ENCODE measurements at places on chromosomes 2 and 18. TPM values are rescaled to one million over a fixed set of nuclear protein-coding genes. Genes with fewer than 3 reads are reported as not detected.
A peak's percentile ranks its signal among the peaks of the same experiment; 100 is the strongest.

- no peak for DNase-seq
These were observed 490.5 kb downstream of the TNS1 start for GRCh38 chr2:217512259-217512658.

The CHRNG gene
- 19.5 TPM for total RNA-seq

DNA sequence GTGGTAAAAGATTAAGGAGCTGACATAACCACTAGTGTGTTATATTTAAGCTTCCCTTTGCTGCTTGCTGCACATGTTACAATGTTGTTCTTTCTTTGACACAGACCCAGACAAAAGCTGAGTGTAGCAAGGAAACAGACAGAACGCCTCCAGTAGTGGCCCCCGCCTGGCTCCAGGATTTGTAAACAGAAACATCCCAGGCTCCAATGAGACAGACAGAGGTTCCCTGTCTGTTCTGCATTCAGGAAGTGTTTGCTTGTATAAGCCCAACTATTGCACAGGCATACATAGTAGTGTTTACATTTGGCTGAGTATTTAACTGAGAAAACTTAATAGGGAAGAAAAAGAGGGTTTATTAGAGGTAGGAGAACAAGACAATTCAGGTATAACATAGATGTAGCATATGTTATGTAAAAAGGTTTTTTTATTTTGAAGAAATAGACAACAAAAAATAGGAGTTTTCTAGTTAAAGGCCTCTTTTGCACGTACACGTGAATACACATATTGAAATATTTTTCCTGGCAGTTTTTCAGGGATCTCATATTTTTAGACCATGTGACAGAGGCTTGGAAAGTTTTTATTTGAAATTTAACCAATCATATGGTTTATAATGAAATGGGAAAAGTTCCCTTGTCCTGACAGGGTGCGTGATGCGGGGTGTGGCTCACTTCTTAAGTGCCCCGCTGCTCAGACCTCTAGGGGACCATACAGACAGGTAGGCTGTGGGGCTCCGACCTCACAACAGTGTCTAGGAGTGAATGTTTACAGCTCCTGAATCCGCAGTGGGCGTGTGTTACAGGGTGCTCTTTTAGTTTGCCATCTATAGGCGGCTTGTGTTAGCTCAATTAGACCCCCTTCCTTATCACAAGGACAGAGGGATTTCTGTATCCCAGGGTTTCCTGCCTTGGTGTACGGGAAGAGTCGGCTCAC is 118.4 kb downstream of the BMPR2 start:
- peak; percentile 84 for DNase-seq

GRCh38 chr18:54149078-54149697 is 75.3 kb downstream of the MBD2 start:
- DNase-seq, result no peak

DNA sequence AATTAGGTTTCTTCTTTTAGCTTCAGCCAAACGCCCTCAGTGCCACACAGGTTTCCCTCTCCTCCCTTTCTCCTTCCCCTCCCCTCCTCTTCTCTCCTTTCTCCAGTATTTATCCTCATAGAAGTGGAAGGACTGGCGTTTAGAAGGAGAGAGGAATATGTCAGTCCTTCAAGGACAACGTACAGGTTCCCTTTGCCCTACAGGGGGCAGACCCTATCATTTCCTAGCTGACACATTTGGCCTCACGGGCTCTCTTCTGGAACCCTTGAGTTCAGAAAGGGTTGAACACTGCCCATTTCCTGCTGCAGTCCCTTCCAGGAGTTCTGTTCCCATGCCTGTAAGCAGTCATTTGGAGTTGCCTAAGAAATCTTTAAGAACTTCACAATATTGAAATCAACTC is 46.1 kb downstream of the CDCA7 start:
- DNase-seq, result peak; percentile 35

The MGAT4A gene
- 19.0 TPM for total RNA-seq

- peak; percentile 35 for DNase-seq
These were observed 73.1 kb downstream of the RTP5 start for GRCh38 chr2:241942416-241943208.

DNA sequence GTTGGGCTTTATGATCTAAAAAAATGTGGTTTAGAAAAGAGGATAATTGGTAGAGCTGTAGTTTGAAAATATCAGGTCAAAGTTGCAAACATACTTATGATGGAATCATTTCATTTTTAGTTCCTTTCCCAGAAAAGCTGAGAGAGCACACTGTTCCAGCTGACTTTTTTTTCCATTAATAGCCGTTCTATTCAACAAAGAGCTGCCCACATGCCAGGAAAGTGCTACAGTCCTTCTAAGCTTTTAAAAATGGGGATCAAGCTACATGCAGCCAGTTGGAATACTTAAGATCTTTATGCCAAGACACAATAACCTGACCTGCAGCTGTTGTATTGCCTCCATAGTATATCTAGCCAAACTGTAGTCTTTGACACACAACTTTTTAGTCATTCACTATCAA is 111.5 kb downstream of the GALNT3 start:
- DNase-seq, result peak; percentile 84

DNA sequence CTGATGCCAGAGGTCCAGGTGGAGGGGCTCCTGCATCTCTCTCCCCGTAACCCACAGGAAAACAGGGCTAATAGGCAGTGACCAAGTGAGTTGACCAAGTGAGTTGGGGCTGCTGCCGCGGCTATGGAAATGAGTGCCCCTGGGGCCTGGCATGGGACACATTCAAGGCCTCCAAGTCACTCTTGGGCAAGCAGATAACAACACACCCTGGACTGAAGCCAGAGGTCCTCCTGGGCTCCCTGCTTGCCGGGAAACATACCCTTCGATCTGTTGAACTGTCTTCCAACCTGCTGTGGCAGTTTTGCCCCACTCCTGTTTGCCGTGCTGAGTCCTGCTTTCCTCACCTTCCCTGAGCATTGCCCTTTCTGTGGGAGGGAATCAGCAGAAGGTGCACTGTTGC is 89.2 kb downstream of the LIPG start:
- DNase-seq, result no peak

DNA sequence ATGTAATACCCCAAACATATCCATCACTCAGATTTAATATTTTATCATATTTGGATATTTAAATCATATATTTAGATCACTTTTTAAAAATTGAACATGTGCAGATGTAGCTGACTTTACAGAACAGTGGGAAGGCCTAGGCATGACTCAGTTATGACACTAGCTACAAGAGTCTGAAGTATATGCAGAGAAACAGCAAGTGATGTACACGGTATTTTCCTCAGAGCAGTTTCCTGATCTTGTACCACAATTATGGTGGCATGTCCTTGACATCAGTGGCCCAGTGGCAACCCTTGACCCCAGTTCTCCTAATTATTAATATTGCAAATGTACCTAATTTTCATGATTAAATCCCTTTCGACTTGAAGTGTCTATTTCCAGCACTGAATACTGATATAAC is 28.2 kb downstream of the CDKL4 start:
- no peak for DNase-seq

DNA sequence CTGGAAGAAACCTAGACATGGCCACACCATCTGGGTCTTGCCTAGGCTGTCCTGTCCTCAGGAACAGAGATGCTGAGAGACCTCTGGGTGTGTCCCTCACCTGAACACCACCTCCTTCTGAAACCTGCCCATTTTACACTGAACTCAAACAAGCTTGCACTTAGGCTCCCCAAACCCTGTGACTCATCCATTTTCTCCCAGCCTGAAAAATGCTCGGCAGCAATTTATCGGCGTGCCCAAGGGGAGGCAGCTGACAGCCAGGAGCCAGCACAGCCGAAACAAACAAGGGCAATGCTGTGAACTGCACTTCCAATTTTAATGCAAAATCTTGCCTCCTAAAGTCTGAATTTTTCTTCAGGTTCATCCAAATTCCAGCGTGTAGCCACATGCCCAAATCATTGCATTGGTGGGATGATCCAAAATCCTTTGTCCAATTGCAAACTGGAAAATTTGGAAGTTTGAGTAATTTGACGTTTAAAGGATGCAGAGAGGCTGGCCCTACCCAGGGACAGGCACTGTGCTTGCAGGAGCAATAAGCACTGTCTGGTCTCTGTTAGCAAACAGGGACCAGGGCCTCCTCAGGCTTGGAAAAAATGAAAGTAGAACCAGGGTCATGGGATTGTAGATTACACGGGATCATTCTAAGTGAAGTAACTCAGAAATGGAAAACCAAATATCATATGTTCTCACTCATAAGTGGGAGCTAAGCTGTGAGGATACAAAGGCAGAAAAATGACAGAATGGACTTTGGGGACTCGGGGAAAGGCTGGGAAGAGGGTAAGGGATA is 67.7 kb downstream of the GALNT14 start:
- DNase-seq, result no peak

DNA sequence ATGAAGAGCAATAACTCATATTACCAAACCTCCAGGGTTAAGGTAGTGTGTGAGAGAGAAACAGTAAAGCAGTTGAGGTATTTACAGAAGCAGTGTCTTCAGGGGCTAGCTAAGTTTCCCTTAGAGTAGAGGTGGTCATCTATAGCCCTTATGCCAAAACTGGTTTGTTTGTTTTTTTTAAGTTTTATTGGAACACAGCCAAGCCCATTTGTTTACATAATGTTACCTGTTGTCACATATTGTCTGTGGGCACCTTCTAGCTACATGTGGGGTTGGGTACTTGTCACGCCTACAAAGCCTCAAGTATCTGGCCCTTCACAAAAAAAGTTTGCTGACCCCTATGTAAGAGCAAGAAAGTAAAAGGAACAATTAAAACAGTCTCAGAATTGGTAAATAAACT is 39.4 kb downstream of the ACTR2 start:
- DNase-seq, result no peak

DNA sequence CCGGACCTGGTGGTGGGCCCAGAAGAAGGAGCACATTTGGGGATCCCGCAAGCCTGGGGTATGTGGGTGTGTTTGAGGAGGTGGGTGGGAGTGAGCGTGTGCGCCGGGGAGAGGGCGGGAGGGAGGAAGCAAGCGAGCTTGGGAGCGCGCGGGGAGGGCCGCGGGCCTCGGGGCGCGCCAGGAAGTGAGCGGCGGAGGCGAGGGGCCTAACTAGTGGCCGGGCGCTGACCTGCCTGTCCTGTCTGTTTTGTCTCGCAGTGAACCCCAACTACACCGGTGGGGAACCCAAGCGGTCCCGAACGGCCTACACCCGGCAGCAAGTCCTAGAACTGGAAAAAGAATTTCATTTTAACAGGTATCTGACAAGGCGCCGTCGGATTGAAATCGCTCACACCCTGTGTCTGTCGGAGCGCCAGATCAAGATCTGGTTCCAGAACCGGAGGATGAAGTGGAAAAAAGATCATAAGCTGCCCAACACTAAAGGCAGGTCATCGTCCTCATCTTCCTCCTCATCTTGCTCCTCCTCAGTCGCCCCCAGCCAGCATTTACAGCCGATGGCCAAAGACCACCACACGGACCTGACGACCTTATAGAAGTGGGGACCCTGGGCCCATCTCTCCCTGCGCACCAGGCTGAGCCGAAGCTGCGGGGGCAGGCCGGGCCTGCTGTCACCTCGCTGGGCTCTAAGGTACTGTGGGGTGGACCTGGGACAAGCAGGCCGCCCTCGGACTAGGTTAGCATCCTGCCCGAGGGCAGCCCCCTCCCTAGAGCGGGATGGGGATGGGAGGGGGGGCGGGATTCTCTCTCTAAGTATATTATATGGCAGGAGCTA is 1.2 kb downstream of the HOXD4 start:
- no peak for DNase-seq

GRCh38 chr2:127586136-127586535 is 50.7 kb downstream of the MYO7B start:
- no peak for DNase-seq

DNA sequence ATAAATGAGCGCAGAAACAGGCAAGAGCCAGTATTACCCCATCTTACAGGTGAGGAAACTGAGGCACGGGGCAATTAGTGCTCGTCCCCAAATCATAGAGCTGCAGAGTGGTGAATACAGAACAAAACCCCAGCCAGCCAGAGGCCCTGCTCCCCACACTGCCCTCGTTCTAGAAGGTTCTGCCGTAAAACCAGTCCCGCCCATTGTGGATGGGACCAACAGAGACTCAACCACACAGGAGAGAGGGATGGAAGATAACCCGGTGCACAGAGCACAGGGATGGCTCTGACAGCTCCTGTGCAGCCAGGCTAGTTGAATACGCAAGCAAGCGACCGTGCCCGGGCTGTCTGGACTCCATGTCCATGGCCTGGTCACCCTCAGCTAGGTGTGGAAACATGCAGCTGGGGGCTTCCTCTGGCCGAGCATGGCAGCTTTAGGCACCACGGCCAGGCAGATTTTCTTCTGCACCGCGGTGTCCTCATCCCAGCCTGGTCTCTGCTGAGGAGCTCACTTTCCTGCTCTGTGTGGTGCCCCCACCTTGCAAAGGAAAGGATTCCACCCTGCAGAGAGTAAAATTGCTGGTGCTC is 146.4 kb downstream of the TPO start:
- DNase-seq, result no peak

DNA sequence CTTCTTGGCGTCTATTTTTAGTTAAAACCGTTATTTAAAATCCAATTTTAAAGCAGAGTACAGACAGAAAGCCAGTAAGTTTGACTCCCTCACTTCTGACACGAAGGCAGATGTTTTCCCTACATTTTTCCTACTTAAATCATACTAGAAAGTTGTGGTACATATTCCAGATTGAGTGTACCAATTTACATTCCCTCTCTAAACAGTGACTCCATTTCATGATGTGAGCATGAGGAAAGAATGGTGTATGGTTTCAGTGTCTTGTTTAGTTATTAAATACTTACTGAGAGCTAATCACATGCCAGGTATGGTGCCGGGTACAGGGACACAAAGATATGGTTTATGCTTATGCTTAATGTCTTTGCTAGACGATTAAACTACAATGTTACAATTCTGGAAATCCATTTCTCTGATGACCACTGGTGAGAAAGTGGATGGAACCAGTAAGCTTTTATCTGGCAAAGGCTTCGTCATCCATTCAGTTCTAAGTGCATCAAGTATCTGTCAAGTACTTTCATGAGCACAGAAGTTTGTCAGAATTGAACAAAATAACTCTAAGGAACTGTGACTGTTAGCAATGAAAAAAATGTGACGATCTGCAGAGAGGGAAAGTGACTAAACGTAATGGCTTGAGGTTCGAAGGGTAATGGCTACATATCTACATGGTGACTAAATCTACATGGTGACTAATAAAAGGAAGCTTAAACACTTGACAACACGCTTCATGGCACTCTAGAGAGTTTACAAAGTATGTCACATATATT is 25.7 kb downstream of the MAP4K3 start:
- peak; percentile 16 for DNase-seq

The KLHL30 gene
- total RNA-seq, result 58.4 TPM

DNA sequence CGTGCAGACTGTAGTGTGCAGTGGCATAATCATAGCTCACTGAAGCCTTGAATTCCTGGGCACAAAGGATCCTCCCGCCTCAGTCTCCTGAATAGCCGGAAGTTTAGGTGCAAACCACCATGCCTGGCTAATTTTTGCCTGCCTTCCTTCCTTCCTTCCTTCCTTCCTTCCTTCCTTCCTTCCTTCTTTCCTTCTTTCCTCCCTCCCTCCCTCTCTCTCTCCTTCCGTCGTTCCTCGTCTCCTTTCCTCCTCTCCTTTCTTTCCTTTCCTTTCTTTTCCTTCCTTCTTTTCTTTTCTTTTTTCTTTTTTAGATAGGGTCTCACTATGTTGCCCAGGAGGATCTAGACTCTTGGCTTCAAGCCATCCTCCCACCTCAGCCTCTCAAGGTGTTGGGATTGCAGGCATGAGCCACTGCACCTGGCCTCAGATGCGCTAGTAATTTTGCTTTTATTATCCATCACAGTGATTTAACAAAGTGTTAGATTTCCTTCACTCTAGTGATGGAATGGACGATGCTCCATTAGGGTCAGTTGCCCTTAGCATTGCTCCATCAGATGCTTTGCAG is 6.6 kb upstream of the ANKRD29 start:
- DNase-seq, result no peak

Measured in tongue (tissue), 3 donors.